Gastroesophageal sphincter (tissue), 4 donors: ENCODE measurements at places on chromosomes 5 and 9. TPM values are rescaled to one million over a fixed set of nuclear protein-coding genes. Genes with fewer than 3 reads are reported as not detected.

WDR31 gene
- total RNA-seq, result 2.8 TPM

GRCh38 chr5:66697796-66698564, 101.8 kb downstream of the MAST4 start:
- no peak for ATAC-seq

- no peak for ATAC-seq
Observed at GRCh38 chr9:106478312-106478711, 384.7 kb upstream of the ZNF462 start.

DNA sequence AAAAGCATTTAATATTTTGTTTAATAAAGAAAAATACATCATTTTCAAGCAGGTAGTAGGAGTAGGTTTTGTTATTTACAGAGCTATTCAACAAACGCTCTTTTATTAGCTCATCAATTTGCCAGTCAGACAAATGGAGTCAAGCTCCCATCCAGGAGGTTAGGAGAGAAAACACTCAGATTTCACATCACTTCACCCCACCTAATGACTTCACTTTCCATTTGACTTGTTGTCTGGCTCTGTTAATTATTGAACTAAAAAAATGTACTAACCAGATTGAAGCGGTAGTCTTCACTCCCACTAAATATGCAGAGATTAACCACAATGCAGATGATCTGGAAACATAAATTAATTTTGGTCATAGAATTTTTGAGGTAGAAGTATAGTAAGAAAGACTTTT, 193.6 kb upstream of the VCAN start:
- ATAC-seq, result no peak

GRCh38 chr5:131634238-131634637, 791 bp downstream of the RAPGEF6 start:
- no peak for ATAC-seq

- peak; percentile 56 for ATAC-seq
Observed at GRCh38 chr9:109887079-109887478, 107.1 kb downstream of the PALM2AKAP2 start.

GRCh38 chr5:140664030-140664358, 710 bp upstream of the WDR55 start:
- ATAC-seq, result no peak

DNA sequence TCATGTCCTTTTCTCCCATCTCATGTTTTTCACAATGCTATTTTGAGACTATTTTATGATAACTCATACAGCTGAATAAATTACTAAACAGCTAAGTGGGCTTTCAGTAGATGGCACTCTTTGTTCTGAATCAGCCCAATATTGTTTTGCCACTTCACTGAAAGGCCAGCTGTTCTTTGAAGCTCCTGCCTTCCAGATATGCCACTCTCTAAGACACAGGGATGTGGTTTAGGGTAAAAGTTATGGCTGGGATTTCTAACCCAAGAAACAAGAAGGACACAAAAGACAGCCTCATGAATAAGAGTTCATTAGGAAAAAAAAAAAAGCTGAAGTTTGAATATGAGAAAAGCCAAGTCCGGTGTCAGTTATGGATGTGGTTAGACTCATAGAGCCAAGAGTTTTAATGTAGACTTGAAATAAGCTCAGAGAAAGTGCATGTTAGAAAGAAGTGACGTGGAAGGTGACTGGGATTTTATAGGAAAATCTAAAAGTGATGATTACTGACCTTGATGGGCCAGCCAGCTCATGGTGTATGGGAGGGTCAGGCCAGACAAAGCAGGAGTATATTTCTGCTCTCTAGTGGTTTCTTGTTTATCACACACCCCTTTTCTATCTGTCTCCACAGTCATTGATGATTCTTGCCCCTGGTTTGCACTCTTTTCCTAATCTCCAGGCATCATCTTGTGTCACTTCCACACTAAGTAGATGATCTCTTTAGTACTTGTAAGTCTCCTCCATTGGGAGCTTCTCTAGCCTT, 488.5 kb downstream of the NR2F1-AS1 start:
- ATAC-seq, result no peak

DNA sequence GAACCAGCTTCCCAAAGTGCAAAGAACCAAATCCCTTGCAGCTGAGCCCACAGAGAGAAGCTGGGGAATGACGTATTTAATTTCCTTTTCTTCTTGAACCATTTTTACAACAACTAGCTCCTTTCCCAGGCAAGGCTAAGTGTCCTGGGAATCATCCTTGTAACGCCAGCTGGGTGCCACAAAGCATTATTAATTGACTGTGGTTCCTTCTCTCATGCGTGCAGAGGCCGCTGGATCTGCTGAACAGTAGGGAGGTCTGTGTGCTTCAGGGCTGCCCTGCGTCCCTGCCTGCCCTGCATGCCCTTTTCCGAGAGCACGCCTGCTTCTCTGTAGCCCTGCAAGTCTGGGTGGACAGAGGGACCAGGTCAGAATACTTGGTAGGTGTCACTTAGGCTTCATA, 124.1 kb upstream of the OTULINL start:
- ATAC-seq, result no peak

DNA sequence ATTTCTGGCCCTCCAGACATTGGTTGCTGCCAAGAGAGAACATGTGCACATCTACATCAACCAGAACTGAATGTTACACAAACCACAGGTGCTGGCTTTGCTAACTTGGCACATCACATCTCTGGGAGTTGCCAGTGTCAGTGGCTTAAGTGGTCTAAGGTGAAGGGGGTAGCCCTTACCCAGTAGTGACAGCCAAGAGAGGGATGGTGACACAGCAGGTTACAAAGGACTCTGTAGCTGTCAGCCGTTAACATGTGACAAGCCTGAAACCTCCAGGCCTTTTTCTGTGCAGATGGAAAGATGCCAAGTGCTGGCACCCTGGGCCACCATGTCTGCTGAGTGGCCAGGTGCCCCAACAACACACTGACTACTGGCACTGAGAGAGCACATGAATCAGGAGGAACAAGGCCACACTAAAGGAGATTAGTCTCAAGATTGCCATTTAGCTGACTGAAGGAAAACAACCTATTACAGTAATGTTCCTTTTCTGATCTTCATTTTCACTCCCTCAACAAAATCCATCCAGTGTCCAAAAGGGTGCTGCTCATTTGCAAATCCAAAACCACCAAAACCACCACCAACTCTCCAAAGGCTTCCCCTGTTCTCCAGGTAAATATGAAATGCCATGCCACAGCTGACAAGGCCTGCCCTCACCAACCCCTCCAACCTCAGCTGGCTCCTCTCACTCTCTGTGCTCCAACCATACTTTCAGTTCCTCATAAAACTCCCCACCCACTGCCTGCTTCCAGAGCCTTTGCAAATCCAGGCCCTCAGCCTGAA, 20.2 kb downstream of the SIL1 start:
- ATAC-seq, result peak; percentile 32
